ENCODE measurements at places on chromosomes 5 and 9. TPM values are rescaled to one million over a fixed set of nuclear protein-coding genes. Genes with fewer than 3 reads are reported as not detected.

GRCh38 chr5:38846379-38847011 is 683 bp downstream of the OSMR start:
- peaks cover 57% of the 10 kb centered on the region for H3K27me3 ChIP-seq
- H3K36me3 ChIP-seq, result peaks cover 1% of the 10 kb centered on the region
- peaks cover 4% of the 10 kb centered on the region for H3K4me1 ChIP-seq

- no peak overlapping the region for H3K4me3 ChIP-seq
- H3K27ac ChIP-seq, result peak overlapping the region; percentile 31
- H3K27me3 ChIP-seq, result no peaks in the 10 kb centered on the region
- H3K4me1 ChIP-seq, result peaks cover 6% of the 10 kb centered on the region
- H3K36me3 ChIP-seq, result no peaks in the 10 kb centered on the region
- no peak for DNase-seq
Observed at GRCh38 chr5:113052041-113052795, 75.6 kb downstream of the DCP2 start.

- peak overlapping the region; percentile 95 for H3K27ac ChIP-seq
- no peaks in the 10 kb centered on the region for H3K36me3 ChIP-seq
- peak overlapping the region; percentile 97 for H3K4me3 ChIP-seq
Observed at GRCh38 chr9:128371630-128372117, 500 bp downstream of the URM1 start.

GRCh38 chr5:68710514-68710913 is 383.3 kb upstream of the SLC30A5 start:
- peaks cover 48% of the 10 kb centered on the region for H3K4me1 ChIP-seq
- H3K4me3 ChIP-seq, result peak overlapping the region; percentile 35
- no peak for DNase-seq
- H3K36me3 ChIP-seq, result no peaks in the 10 kb centered on the region
- H3K27me3 ChIP-seq, result no peaks in the 10 kb centered on the region

Gene FCN2
- not detected for total RNA-seq

- H3K4me3 ChIP-seq, result no peak overlapping the region
- no peaks in the 10 kb centered on the region for H3K4me1 ChIP-seq
- H3K27me3 ChIP-seq, result no peaks in the 10 kb centered on the region
- no peak for DNase-seq
Observed at GRCh38 chr5:120614531-120615180, 150.6 kb downstream of the PRR16 start.

Gene SHOC1
- total RNA-seq, result not detected

GRCh38 chr9:30075022-30075421 is 2309.4 kb upstream of the ACO1 start:
- DNase-seq, result no peak
- no peaks in the 10 kb centered on the region for H3K36me3 ChIP-seq
- H3K4me1 ChIP-seq, result no peaks in the 10 kb centered on the region
- no peak overlapping the region for H3K4me3 ChIP-seq
- H3K27me3 ChIP-seq, result no peaks in the 10 kb centered on the region

Gene PROB1
- 0.75 TPM for total RNA-seq

DNA sequence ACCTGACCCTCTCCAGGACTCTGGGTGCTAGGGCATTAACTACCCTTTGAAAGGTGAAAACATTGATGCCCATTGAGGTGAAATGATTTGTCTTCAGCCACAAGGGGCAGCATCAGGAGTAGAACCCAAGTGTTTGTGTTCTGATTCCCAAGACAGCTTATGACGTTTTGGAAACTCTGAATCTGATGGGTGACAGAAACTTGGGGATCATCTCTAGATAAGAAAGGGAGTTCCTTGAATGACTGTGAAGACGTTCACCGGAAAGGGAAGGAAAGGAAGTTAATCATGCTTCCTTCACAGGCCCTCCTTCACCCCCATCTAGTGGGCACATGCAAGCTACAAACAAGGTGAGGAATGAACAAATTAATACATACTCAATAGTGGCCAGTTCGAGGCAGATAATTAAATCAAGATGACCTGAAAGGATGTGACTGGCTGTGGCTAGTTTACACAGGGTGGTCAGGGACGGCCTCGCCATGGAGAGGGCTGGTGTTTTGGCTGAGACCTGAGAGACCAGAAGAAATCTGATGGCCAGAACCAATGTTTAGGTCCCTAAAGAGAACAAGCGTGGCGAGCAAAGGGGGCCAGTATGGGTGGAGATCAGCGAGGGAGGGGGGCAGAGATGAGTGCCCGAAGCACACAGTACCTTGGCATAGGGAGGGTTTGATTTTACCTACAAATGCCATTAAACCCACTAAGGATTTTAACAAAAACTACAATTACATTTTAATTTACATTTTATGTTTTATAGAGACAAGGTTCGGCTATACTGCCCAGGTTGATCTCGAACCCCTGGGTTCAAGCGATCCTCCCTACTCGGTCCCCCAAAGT is 937 bp upstream of the SLC26A2 start:
- H3K27ac ChIP-seq, result peak overlapping the region; percentile 99
- peaks cover 2% of the 10 kb centered on the region for H3K36me3 ChIP-seq
- no peaks in the 10 kb centered on the region for H3K27me3 ChIP-seq
- peak; percentile 10 for DNase-seq

Gene GPR151
- total RNA-seq, result not detected
